ENCODE measurements at places on chromosomes 6 and 20.

DNA sequence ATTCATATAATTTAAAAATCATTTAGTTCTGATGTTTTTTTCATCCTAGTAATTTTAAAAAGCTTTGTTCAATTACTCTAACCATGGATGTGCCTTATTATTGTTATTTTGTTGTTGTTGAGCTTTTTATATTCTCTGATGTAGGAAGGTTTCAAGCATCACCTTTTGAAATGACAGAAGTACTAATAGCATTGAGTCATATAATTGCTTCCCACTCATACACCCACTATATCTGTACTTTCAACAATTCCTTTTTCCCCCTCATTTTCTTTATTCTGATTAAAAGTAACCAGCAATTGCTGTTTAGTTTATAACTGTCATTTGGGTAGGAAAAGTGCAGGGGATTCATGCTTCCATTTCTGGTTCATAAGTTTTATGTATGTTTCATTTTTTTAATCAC, 38.6 kb downstream of the DNAH8 start:
- no peaks in the 10 kb centered on the region for H3K36me3 ChIP-seq
- H3K4me1 ChIP-seq: no peaks in the 10 kb centered on the region
- H3K27me3 ChIP-seq: no peaks in the 10 kb centered on the region

DNA sequence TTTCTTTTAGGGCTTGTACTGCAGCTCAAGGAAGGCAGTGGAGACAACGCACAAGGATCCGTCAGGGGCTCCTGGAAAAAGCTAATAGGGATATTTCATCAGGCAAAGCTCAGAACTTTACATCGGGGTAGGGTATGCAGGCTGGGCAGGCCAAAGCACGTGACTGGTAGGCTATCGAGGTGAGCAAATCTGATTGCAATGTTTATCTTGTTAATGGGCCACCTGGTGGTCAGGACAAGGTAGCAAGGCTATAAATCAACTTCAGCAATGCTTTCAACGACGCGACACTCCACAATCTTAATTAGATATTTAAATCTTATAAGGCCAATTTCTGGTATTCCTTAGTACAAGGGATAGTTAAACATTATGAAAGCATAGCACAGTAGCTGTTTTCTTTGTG, 1302.8 kb upstream of the EYS start:
- DNase-seq: no peak
- no peak overlapping the region for H3K27ac ChIP-seq
- H3K27me3 ChIP-seq: no peaks in the 10 kb centered on the region
- no peaks in the 10 kb centered on the region for H3K36me3 ChIP-seq
- H3K4me1 ChIP-seq: no peaks in the 10 kb centered on the region

DNA sequence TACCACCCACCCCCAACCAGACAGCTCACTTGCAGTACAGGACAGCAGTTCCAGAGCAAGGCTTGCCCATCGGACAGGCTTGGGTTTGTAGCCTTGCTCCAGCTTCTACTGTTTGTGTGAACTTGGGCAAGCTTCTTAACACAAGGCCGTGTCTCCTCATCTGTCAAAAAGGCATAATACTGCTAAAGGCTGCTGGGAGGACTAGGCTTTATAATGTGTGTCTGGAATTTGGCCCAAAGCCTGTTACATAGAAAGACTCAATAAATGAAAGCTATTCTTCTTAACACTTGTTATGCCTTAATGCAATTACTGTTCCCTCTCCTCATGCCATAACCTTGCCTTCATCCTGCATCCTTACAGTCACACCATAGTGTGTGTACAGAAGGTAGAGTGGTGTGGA, 43.4 kb downstream of the LYRM4 start:
- no peak overlapping the region for H3K27ac ChIP-seq
- no peak for DNase-seq
- no peak overlapping the region for H3K4me3 ChIP-seq

- H3K4me1 ChIP-seq: peaks cover 43% of the 10 kb centered on the region
- H3K4me3 ChIP-seq: peak within 1 kb of the TSS; percentile 62
- peaks cover 40% of the 10 kb centered on the region for H3K36me3 ChIP-seq
- H3K27me3 ChIP-seq: no peaks in the 10 kb centered on the region
- DNase-seq: peak; percentile 98
These were observed at the start of gene HSD17B8 for GRCh38 chr6:33204415-33205190. TSS of gene HSD17B8 (plus strand) at chr6:33204655. CDS start at chr6:33204669, 14 bp downstream.

- peaks cover 7% of the 10 kb centered on the region for H3K4me1 ChIP-seq
- peak; percentile 54 for DNase-seq
- H3K27me3 ChIP-seq: no peaks in the 10 kb centered on the region
- H3K27ac ChIP-seq: peak overlapping the region; percentile 66
These were observed 76.2 kb upstream of the IPCEF1 start for GRCh38 chr6:154432533-154433476.

GRCh38 chr6:95517568-95517967, 59.8 kb upstream of the MANEA start:
- H3K4me1 ChIP-seq: peaks cover 6% of the 10 kb centered on the region
- H3K4me3 ChIP-seq: no peak overlapping the region
- DNase-seq: peak; percentile 54

DNA sequence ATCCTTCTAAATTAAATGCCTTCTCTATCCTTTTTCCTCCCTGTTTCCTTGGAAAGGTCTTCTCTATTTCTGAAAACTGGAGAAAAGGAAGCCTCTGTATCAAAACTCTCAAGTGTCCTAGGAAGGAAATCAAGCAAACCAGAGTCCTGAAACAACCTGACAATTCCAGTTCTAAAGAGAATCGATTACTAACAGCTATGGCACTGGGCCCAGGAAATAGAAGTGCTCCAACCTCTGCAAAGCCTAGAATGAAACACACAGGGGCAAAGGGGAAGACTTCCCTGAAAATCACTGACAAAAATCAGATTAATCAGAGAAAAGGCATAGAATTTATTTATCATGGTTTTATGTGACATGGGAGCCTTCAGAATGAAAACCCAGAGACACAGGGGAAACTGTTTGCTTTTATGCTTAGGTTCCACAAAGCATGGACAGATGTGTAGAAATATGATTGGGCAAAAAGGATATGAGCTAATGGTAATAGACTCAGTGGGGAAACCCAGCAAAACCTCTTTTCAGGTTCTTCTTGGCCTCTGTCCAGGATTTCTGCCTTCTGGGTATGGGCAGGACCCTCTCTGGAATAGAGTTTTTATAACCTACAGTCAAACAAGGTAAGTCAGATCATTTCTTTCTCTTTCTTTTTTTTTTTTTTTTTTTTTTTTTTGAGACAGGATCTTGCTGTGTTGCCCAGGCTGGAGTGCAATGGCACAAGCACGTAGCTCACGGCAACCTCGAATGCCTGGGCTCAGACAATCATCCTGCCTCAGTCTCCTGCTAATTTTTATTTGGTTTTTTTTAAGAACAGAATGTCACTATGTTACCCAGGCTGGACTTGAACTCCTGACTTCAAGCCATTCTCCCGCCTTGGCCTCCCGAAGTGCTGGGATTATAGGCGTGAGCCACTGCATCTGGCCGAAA, 91.7 kb downstream of the CD24 start:
- DNase-seq: no peak
- no peaks in the 10 kb centered on the region for H3K27me3 ChIP-seq
- H3K36me3 ChIP-seq: no peaks in the 10 kb centered on the region
- no peak overlapping the region for H3K4me3 ChIP-seq
- H3K4me1 ChIP-seq: peaks cover 3% of the 10 kb centered on the region

DNA sequence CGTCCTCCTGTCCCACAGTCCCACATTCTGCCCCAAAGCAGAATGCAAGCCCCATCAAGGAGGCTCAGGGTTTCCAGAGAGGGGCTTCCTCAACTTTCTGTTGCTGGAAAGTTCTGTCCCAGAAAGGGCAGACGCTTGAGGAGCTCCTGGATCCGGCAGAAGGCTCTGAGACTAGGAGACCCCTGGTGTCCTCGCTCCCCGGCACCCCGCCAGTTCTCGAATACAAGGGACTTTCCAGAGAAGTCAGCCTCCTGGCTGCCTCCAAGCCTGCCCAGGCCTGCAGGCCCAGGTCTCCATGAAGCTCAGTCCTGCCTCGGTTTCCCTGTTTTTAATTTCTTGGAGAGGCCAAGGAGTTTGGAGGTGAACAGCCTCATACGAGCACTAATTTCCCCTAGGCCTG, 150.4 kb downstream of the CEBPB start:
- H3K4me1 ChIP-seq: peaks cover 8% of the 10 kb centered on the region
- H3K4me3 ChIP-seq: no peak overlapping the region

GRCh38 chr6:14505401-14505800, 387.8 kb downstream of the CD83 start:
- H3K4me3 ChIP-seq: no peak overlapping the region
- no peak overlapping the region for H3K27ac ChIP-seq
- H3K36me3 ChIP-seq: no peaks in the 10 kb centered on the region

DNA sequence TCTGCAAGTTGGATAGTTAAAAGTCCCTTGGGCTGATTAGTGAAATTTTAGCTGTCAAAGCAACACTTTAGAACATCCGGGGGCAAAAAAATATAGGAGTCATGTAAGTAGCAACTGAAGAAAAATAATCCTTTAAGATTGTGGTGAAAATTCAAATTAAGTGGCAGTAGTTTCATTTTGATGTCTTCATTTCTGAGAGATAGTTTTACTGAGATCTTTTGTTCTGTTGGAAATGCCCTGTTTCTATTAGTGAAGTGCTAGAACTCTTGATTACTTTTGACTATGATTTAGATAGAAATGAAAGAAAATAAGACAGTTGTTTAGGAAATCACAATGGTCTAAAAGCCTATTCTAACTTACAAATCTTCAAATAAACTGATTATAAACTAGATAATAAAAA, 587.3 kb upstream of the MMS22L start:
- no peak for DNase-seq
- no peaks in the 10 kb centered on the region for H3K36me3 ChIP-seq
- H3K4me1 ChIP-seq: no peaks in the 10 kb centered on the region

DNA sequence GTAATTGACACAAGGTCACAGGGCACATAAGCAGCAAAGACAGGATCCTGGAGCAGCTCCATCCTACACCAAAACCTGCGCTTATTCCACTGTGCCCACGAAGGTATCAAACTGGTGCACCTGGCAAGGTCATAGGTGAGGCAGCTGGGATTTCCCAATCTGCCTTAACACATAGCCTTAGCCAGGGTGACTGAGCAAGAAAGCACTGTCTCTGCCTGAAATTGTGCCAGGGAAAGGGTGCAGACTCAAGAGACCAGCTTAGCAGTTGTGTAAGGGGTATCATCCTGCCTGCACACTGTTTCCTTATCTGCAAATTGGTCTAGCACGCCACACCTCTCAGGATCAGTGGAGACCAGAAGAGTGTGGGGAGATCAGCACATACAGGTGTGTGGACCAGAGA, 82.8 kb downstream of the MAFB start:
- H3K27ac ChIP-seq: no peak overlapping the region
- H3K36me3 ChIP-seq: no peaks in the 10 kb centered on the region
- H3K4me1 ChIP-seq: no peaks in the 10 kb centered on the region

DNA sequence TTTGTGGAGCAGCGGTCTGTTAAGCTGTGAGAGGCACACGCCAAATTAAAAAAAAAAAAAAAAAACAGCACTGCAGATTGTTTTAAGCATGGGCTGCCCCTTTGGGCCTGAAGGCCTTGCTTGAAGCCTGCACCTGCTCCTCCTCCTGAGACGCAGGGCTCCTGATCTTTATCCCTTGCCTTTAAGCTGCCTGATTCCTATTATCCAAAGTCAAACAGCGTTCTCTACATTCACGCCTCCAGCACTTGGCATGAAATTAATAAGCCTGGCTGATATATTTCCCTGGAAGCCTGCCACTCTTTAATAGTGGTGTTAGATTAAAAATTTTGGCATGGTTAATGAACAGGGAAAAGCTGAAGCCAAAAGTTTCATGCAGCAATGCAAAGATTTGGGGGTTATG, 163.9 kb downstream of the FAXC start:
- no peak overlapping the region for H3K27ac ChIP-seq
- DNase-seq: no peak
- H3K4me1 ChIP-seq: no peaks in the 10 kb centered on the region
- H3K27me3 ChIP-seq: no peaks in the 10 kb centered on the region
- H3K36me3 ChIP-seq: no peaks in the 10 kb centered on the region

DNA sequence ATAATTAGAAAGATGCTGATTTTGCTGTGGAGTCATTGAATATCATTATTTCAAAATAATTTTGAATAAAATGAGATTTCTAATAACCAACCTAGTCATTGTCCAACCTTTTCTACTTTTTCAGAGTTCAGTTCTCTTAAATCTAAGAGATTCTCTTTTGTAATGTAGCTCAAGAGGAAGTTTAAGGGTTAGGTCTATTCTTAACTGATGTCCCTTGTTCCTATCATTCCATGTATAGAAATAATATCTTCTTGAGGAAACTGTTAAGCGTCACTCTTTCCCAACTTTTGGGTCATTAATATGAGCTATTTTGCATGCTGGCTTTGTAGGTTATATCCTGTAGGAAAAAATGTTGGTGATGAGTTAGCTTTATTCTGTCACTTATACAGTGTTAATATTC, 27.0 kb downstream of the RNF144B start:
- no peaks in the 10 kb centered on the region for H3K36me3 ChIP-seq
- no peak for DNase-seq
- H3K4me3 ChIP-seq: no peak overlapping the region
- no peaks in the 10 kb centered on the region for H3K4me1 ChIP-seq

DNA sequence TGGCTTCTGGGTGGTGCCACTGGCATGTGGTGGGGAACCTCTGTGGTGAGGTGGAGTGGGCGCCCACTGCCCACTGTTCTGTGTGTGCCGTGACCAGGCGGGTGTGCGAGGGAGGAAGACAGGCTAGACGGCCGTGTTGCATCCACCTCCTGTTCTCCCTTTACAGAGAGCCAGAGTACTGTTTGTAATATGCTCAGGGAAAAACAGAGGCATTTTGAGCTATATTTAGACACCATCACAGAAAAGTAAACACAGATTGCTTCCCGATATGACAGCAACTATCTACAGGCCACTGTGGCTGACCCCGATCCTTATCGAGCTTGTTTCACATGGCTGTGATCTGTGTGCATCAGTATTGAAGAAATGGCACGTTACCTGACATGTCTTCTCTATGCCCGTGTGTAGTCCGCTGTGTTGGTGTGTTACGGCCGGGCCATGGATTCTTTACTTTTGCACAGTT, 45.6 kb downstream of the ARID1B start:
- no peak overlapping the region for H3K27ac ChIP-seq
- H3K27me3 ChIP-seq: no peaks in the 10 kb centered on the region
- H3K4me1 ChIP-seq: peaks cover 14% of the 10 kb centered on the region

GRCh38 chr6:5151360-5151954, 66.3 kb downstream of the PPP1R3G start:
- no peaks in the 10 kb centered on the region for H3K36me3 ChIP-seq
- no peak overlapping the region for H3K4me3 ChIP-seq
- H3K4me1 ChIP-seq: no peaks in the 10 kb centered on the region
- H3K27ac ChIP-seq: no peak overlapping the region
- no peak for DNase-seq

GRCh38 chr6:153108315-153108714, 22.8 kb downstream of the RGS17 start:
- DNase-seq: no peak
- no peaks in the 10 kb centered on the region for H3K36me3 ChIP-seq
- H3K4me1 ChIP-seq: no peaks in the 10 kb centered on the region
- H3K27ac ChIP-seq: no peak overlapping the region

- H3K36me3 ChIP-seq: no peaks in the 10 kb centered on the region
- H3K4me1 ChIP-seq: no peaks in the 10 kb centered on the region
- H3K4me3 ChIP-seq: no peak overlapping the region
- H3K27ac ChIP-seq: no peak overlapping the region
- H3K27me3 ChIP-seq: no peaks in the 10 kb centered on the region
These were observed 1.6 kb downstream of the TOX2 start for GRCh38 chr20:43916073-43916880.

GRCh38 chr20:10636326-10636818, 37.4 kb downstream of the JAG1 start:
- peaks cover 7% of the 10 kb centered on the region for H3K27me3 ChIP-seq
- no peak overlapping the region for H3K4me3 ChIP-seq
- no peak overlapping the region for H3K27ac ChIP-seq
- no peaks in the 10 kb centered on the region for H3K36me3 ChIP-seq
- no peaks in the 10 kb centered on the region for H3K4me1 ChIP-seq
